CD4-positive, alpha-beta T cell treated with Interleukin-1 beta for 1 hour (primary cell): ENCODE measurements at places on chromosomes 3 and 15.

GRCh38 chr3:76405196-76405595 is 619.8 kb upstream of the ZNF717 start:
- DNase-seq: no peak

DNA sequence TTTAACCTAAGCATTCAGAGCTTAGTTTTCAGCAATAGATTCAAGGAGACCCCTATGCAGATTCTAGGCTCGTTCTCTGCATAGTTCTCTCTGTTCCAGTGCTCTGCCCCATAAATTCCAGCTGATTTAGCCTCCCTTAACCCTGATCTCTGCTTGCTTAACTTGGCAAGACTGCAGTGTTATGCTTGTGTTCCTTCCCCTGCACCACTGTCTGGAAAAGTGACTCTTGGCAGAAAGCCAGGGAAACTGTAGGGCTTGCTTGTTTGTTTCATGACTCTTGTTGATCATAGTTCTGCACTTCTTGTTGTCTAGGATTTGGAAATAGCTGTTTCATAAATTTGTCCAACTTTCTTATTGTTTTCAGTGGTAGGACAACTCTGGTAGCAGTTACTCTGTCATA is 40.1 kb downstream of the ANAPC13 start:
- no peak for DNase-seq

DNA sequence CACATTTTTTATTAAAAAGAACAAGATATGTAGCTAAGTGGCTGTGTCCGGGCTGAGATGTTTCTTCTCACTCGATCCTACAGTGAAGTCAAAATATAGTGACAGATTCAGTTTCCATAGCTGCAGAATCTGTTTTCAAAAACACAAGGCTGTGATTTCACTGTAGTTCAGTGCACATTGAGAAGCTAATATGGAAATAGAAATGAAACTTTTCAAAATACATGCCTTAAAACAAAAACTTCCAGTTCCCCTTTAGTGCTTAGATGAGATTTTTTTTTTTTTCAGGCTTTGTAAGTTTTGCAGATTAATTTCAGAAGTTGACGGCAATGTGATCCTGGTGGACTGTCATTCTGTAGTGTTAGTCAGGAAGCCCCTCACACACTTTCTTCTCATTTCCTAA is 23.8 kb upstream of the TRAK1 start:
- no peak for DNase-seq

- no peak for DNase-seq
These were observed 19.1 kb downstream of the USP3 start for GRCh38 chr15:63523306-63523990.

GRCh38 chr15:52558196-52558595 is 10.6 kb downstream of the ARPP19 start:
- peak; percentile 37 for DNase-seq

GRCh38 chr3:153442799-153443487 is 280.9 kb downstream of the RAP2B start:
- peak; percentile 9 for DNase-seq

- no peak for DNase-seq
These were observed 90.4 kb upstream of the ROBO2 start for GRCh38 chr3:76949462-76949861.

DNA sequence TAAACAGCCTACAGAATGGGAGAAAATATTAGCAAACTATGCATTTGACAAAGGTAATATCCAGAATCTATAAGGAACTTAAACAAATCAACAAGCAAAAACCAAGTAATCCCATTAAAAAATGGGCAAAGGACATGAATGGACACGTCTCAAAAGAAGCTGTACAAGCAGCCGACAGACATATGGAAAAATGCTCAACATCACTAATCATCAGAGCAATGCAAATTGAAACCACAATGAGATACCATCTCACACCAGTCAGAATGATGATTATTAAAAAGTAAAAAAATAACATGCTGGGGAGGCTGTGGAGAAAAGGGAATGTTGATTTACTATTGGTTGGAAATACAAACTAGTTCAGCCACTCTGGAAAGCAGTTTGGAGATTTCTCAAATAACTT is 30.7 kb upstream of the PPM1L start:
- DNase-seq: no peak

DNA sequence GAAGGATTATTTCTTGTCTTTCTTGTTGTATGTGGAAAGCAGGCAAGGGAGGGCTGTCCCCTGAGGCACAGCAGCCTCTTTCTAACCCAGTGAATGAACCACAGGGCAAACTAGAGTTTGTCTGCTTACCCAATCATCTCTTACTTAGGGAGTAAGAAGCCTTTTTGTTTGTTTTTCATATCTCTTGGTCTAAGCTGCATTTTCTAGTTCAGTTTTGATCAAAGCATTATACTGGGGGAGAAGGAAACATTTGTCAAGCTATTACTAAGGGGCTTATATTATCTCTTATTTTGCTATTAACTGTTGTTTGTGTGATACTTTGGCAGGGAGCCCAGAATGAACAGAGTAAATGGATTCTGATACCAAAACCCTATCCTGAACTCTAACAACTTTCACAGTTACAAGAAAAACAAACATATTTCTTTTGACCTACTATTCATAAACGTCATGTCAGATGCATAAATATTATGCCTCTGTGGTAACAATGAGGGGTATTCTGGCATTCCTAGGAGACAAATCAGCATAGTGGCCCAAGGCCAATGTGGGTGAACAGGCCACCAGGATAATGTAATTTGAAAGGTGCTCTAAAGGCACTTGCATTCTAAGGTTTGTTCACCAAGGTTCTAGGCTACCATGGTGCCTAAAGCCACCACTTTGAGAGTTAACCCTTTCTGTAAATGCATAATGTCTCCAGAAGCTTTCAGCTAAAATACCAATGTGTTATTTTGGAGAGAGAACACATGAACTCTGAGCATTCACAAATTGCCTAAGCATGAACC is 271.6 kb upstream of the ZPLD1 start:
- no peak for DNase-seq

DNA sequence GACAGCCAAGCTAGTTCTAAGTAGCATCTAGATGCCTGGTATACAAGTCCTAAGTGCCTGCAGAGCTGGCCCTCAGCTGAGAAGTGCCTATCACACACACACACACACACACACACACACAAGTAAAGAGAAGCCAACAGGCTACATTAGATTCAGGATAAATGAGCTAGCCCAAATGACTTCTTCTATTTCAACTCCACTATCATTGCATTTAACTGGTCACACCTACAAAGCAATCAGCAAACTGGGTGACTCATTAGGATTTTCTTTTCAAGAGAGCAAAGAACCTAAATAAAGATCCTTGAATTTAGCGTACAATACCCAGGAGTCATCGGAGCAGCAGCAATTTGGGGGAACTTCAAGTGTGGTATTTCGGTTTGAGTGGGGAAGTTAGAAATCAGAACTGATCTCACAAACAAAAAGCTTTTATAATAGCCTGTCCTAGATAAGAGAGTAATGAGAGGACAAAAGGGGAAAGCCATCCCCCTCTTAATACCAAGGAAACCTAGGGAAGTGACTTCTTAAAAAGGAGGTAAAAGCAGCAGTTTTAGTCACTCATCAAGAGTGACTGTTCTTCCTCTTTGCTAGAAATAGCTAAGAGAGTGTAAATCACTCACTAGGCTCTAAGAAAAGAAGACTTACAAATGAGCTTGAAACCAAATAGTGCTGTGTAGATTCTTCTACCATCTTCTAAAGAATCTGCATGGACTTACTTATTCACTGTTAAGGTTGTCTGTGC is 112.7 kb downstream of the TNIK start:
- no peak for DNase-seq

DNA sequence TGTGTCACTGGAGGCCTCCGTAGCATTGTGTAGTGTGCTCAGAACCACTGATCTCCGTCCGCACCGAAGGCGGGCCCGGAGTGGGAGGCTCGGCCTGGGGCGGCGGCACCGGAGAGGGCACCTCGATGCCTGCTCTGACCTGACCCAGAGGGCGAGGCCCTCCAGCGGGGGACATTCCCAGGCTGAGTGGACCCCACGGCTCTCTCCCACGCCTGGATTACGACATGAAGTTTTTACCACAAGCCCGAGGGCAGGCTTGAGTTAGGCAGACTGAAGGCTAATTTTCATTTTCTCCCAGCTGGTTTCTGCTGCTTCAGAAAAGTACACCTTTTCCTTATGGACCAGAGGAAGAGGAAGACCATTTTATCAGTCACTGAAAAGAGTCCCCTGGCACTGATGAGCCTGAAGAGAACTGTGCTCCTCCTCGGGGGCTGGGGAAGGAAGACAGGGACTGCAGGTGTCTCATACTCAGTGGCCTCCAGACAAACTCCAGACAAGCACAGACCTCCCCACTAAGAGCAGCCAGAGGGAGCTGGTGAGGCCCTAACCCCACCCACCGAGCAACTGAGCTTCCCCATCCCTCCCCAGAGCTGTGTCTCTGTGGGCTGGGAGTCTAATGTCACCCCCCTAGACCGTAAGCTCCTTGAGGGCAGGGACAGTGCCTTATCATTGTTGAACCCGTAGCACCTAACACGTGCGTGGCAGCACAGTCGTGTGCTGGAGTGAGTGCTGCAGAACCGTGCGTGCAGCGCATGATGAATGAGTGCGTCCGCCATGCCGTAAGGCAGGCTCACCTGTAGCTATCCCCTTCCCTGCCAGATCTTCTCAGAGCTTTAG is 74.5 kb upstream of the BLM start:
- no peak for DNase-seq

DNA sequence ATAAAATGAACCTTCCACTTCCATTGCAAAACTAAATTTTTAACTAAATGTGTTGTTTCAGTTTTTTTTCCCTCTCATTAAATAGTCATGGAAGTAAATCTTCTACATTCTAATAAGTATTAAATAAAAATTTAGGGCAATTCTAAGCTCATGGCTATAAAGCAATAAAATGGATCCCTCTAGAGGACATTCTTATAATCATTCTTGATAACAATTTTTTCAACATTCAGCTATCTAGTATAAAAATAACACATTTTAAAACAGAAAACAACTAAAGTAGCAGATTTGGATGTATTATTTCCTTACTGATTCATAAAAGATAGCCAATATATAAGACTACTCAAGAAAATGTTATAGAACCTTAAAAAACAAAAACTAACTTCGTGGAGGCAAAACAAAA is 393.1 kb downstream of the PLOD2 start:
- no peak for DNase-seq

DNA sequence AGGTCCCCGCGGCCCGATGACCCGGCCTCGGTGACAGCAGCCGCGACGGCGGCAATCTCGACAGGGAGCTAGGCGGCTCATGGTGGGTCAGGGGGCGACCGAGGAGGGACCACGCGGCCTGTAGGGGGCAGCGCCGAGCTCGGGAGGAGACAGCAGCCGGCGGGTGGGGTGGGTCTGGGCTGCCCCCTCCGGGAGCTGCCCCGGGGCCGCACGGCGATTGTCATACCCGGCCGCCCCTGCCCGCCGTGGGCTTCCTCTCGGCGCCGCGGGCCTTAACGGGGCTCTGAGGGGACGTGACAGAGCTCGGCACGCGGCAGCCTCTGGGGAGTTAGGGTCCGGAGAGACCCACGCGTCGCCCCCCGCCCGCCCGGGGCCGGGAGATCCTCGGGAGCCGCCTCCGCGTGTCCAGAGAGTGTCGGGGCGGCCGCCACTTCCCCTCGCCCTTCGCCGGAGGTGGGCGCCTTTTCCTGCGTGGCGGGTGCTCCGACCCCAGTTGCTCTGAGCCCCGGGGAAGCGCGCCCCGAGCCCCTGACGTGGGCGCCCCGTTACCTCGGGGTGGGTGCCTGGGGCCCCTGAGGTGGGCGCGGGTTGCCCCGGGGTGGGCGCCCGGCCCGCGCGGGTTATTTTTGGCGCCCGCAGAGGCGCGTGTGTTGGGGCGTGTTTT is 539 bp upstream of the PLCL2 start:
- DNase-seq: peak; percentile 79
